ENCODE measurements at places on chromosomes 1 and 21.

- DNase-seq: no peak
Measured at GRCh38 chr1:162018418-162018817, 5.3 kb downstream of the OLFML2B start.

DNA sequence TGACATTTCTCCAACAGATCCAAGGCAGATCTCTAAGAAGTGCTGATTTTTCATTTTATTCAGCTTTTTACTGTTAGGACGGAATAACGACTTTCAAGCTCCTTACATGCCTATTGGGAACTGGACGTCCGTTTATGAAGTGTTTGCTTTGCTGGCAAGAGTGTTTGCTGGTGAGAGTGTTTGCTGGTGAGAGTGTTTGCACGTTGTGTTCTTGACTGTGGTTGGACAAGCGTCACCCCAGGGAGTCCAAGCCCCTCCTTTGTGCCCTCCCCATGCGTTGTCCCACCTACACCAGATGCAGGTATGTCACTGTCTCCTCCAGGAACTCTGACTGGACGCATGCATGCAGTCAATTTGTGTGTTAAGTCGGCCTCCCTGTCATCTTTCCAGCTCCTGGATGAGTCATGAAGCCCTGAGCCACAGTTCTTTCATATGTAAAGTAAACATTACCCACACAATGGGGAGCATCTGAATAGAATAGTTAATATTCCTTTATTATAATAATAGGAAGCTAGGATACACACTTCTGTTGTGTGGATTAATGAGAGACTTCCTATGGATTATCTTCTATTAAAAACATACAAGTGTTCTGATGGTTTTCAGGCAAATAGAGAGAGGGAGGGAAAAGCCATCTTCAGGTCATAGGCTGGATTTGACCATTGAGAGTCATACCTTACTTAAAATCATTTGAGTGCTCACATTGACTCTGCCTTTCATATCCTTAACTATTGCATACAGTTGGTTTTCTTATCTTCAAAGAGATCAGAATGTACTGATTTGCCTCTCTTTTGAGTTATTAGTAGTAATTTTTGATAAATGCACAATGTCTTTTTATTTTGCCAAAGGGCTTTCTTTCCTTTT lies 119.2 kb downstream of the GALNT2 start:
- DNase-seq: no peak

- no peak for DNase-seq
Measured at GRCh38 chr1:35688161-35688560, 30.5 kb downstream of the C1orf216 start.

DNA sequence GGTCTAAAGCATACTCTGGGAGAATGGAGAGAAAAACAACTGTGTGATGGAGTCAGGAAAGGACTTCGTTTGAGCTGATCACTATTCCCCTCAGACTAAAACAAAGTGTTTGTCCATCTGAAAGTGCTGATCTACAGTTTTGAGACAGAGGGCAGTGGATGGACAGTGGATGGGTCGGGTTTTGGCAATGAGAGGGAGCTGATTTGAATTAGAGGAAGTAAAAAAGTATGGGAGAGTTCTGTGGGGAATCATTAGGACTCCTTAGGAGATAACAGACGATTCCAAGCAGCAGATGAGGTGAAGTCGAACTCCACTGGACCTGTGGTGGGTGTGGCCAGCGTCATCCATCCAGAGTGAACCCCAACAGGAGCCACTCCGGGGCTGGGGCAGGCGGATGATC lies 62.3 kb downstream of the PTGS2 start:
- no peak for DNase-seq

DNA sequence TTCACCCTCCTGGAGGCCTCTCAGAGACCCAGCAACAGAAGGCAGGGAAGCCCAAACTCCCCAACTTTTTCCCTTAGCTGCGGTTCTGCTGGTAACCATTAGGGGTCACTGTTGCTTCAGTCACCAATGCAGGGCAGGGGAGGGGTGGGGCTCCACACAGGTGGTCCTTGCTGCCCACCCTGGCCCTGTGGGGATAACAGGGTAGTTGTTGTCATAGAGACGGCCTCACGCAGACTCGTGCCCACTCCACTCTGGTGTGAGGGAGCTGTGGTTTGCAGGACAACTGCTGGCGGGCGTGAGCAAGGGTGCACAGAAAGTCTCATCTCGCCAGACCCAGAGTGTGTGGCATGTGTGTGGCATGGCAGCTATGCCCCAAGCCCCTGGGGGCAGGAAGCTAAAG lies 19.9 kb downstream of the INSRR start:
- DNase-seq: peak; percentile 50

GRCh38 chr1:30890502-30891226 lies 17.9 kb downstream of the SDC3 start:
- no peak for DNase-seq

- DNase-seq: no peak
Measured at GRCh38 chr21:16285605-16286126, 555.9 kb downstream of the USP25 start.
